ENCODE measurements at places on chromosomes 4 and X.
A peak's percentile ranks its signal among the peaks of the same experiment; 100 is the strongest.

GRCh38 chr4:8649631-8650361 is 57.2 kb downstream of the CPZ start:
- DNase-seq, result no peak

GRCh38 chr4:7354927-7355326 is 79.8 kb downstream of the PSAPL1 start:
- no peak for DNase-seq

DNA sequence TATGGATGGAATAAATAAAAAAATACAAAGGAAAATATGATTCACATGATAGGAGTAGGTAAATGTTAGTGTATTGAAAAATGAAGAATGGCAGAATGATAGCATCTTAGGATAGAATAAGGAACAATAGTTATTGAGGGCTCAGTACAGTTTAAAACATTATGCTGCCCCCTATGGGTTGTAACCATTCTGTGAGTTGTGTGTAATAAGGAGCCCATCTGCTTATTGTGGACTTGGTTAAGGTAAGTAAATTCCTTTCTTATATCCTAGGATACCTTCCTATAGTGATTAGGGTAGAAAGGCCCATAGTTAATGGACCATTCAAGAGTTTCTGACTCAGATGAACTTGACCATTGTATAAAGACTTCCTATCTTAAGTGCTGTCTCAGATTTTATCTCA is 195.8 kb downstream of the PDHA2 start:
- DNase-seq, result no peak

GRCh38 chr4:103802766-103803165 is 83.0 kb upstream of the TACR3 start:
- no peak for DNase-seq

- no peak for DNase-seq
Observed at GRCh38 chr4:82484996-82485783, 54.8 kb downstream of the ENOPH1 start.

DNA sequence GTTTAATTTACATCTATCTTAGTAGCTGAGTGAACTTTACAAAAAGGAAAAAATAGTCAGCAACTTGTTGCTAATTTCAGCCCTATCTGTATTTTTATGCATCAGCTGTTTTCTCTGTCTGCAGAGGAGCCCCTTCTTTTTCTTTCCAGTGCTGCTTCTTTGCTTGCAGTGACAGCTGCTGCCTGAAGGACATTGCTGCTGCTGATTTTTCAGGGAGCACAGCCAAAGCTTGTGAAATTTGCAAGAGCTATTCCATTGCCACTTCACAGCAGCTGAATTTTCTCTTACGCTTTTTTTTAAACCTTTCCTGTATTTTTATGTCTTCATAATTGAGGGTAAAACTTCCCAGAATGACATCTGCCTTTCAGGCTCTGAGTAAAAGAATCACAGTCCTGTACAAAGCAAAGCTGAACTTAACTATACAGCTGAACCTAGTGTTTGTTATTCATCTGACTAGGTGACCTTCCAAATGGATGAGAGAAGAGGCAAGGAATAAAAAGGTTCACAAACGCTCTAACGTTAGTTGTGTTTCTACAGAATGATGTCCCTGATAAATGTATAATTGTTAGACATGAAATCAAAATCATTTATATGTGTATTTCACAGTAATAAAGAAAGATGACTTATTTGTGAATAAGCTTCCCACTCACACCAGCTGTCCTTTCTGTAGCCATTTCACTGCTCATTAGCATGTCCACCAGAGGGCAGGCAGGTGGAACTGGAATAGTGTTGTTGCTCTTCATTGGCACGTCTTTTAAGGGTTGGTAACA is 541.4 kb downstream of the ADGRL3 start:
- peak; percentile 18 for DNase-seq

GRCh38 chrX:65925592-65925991 is 114.3 kb downstream of the VSIG4 start:
- DNase-seq, result no peak

DNA sequence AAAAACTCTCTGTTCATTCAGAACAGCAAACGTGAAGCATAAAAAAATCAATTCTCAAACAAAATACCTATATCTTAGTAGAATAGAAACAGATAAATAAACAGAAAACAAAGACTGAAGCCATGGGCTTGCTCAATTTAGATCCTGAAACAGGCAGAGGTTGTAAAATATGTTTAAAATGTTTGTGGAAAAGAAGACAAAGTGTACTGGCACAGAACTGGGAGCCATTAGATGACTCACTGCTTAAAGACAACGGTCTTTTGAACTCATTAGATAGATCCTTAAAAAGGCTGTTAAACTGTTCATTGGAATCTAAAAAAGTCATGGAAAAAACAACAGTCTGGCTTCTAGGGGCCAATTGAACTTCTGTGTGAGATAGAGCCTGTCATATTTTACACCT is 247.0 kb upstream of the NDST4 start:
- no peak for DNase-seq

DNA sequence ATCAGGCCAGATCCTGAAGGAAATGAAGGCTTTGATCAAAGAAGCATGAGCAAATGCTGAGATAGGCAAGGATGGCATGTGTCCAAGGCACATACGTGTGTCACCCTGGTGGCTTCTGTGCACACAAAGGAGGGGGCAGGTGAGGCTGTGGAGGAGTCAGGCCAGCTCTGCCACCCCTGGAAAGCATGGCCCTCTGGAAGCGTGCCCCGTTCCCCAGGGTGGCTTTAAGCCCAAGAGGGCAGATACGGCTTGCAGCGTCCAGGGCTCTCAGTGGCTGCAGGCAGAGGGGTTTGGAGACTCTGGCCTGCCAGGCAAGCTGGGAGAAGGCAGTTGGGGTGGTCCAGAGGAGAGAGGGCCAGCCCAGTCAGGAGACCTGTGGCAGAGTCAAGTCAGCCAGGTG is 25.6 kb downstream of the PNMA6E start:
- DNase-seq, result no peak

GRCh38 chr4:88078579-88078978 is 71.1 kb downstream of the PKD2 start:
- DNase-seq, result no peak

GRCh38 chr4:102474736-102475504 is 26.2 kb upstream of the NFKB1 start:
- no peak for DNase-seq

DNA sequence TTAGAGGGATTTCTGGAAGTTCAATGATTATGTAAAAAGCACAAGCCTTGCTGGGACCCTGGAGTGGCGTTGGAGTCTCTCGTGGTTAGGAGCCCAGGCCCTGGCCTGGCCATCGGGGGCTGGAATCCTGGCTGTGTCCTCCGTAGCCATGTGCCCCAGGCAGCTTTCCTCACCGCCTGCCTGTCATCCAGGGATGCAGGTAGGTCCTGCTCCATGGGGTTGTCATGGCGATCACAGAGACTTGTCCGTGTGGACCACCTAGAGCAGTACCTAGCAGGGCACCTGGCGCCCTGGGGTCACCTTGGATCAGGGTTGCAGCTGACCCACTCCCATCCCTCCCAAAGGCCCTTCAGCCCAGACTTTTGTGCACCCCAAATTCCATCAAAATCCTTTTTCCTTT is 30.2 kb upstream of the WFS1 start:
- no peak for DNase-seq

DNA sequence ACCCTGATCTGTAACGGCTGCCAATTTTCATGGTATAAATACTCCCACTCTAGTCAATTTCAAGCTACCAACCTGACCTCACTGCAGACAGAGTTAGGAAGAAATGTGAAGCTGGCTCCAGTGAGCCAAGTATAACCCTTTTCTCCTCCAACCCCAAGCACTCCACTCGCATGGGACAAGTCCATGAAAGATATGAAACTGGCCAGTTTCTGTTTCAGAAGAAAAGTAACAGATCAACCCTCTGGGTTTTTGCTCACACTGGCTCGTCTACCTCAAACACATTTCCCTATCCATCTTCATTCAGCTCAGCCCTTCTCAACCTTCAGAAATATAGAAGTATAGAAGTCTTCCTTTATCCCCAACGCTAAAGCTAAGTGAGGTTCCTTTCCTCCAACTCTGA is 82.4 kb upstream of the NDP start:
- no peak for DNase-seq

DNA sequence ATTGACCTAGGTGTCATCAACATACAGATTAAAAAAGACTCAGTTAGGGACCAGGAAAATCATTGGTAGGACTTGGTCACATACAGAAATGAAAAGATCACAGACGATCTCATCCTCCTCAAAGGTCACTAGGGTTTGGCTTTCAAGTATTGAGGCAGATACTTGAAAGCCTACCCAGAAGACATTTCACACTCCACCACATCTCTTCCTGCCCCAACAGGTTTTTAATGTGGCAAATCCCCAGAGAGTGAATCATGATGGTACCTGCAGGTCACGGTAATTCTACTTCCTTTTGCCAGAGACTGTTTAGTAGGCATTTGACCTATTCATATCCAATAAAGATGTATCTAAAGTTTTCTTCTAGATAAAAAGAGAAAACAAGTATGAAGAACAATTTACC is 44.1 kb downstream of the INPP4B start:
- DNase-seq, result no peak

DNA sequence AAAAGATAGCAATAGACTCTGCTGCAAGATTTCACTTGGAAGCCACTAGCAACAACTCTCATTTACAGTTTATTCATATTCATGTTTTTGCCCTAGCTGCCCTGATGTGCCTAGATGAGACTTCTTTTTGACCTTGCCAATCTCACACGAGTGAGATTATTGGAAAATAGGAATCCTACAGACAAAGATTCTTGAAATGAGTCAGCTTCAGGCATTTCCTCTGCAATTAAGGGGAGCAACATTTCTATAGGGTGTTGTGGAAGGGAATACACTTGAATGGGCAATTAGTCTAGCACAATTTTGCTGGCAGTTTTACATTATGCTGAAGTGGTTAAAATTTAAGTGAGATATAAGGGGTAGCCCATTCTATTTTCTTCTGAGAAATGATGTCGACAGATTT is 217.0 kb upstream of the FAT4 start:
- DNase-seq, result no peak

DNA sequence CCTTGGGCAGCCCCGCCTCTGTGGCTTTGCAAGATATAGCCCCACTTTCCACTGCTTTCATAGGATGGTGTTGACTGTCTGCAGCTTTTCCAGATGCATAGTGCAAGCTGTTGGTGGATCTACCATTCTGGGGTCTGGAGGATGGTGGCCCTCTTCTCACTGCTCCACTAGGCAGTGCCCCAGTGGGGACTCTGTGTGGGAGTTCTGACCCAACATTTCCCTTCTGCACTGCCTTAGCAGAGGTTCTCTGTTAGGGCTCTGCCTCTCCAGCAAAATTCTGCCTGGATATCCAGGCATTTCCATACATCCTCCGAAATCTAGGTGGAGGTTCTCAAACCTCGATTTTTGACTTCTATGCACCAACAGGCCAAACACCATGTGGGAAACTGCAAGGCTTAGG is 153.7 kb downstream of the TBCK start:
- DNase-seq, result no peak

- no peak for DNase-seq
Observed at GRCh38 chr4:41373221-41373620, 116.5 kb downstream of the UCHL1 start.

DNA sequence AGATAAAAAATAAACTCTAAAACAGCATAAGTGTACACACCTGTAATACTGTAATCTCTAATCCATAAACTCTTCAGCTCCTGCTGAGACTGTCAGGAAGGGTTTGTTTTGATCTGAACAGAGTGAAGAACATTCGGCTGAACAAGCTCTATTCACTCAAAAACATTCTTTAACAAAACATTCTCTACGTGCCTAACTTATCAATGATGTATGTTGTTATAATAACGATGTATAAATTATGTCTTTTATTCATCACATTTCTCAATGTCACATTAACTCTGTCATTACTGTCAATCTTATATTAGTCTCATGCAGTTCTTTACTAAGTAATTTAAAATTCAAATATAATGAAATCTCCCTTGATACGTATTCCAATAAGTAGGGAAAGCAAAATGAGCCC is 280.6 kb downstream of the FSTL5 start:
- DNase-seq, result no peak

DNA sequence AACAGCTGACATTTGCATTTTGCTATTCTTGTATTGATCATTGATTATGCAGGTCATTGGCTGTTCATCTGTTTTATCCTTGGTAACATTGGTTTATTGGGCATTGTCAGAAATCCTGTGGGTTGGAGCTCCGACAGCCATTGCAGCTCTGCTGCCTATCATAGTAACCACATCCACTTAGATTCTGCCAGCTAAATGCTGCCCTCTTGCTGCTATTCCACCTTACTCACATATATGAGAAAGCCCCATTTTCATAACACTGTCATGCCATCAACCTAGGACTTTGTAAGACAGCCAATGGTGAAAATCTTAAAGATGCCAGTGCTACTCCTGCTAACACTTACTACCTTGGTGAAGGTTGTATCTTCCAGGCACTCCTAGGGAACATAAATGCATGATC is 187.3 kb upstream of the CXCL13 start:
- no peak for DNase-seq

- DNase-seq, result no peak
Observed at GRCh38 chr4:74291471-74291870, 16.8 kb upstream of the EPGN start.
